ENCODE measurements at places on chromosomes 1 and 21. TPM values are rescaled to one million over a fixed set of nuclear protein-coding genes. Genes with fewer than 3 reads are reported as not detected.

DNA sequence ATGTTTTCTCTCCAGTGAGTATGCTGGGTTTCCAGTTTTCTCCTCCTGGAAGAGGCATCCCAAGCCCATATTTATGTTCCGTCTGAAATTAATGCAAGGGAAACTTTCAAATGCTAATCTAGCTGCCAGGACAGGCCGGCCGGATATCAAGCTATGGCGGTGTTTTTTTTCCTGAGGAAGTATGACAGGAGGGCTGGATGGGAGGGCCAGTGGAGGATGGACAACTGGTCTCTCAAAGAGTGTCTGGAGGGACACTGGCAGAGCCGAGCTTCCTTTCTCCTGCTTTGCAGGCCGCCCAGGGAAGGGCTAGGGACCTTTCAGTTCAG, 212.7 kb downstream of the TRABD2B start:
- H3K27me3 ChIP-seq = no peaks in the 10 kb centered on the region
- H3K36me3 ChIP-seq = no peaks in the 10 kb centered on the region
- H3K4me3 ChIP-seq = no peak overlapping the region

- no peaks in the 10 kb centered on the region for H3K36me3 ChIP-seq
- H3K4me3 ChIP-seq = no peak overlapping the region
- no peak for DNase-seq
- H3K27ac ChIP-seq = no peak overlapping the region
- H3K27me3 ChIP-seq = peaks cover 33% of the 10 kb centered on the region
These were observed 3.7 kb downstream of the PEAR1 start for GRCh38 chr1:156897078-156897825.

GRCh38 chr1:119291611-119292206, 76.9 kb upstream of the HAO2 start:
- no peak overlapping the region for H3K27ac ChIP-seq
- H3K36me3 ChIP-seq = no peaks in the 10 kb centered on the region
- peaks cover 7% of the 10 kb centered on the region for H3K27me3 ChIP-seq
- peaks cover 11% of the 10 kb centered on the region for H3K4me1 ChIP-seq

- no peak overlapping the region for H3K27ac ChIP-seq
- H3K4me3 ChIP-seq = no peak overlapping the region
- H3K4me1 ChIP-seq = no peaks in the 10 kb centered on the region
- H3K36me3 ChIP-seq = no peaks in the 10 kb centered on the region
These were observed 289.8 kb downstream of the NTNG1 start for GRCh38 chr1:107430540-107431228.

Gene NR5A2
- not detected for total RNA-seq

Gene BRDT
- not detected for total RNA-seq

Gene AADACL4
- total RNA-seq = not detected

Gene FCGR2B
- not detected for total RNA-seq
